ENCODE measurements at places on chromosomes 12 and 14.

GRCh38 chr14:49050822-49051221 is 535.4 kb downstream of the RPS29 start:
- DNase-seq: no peak

GRCh38 chr14:65981192-65981843 is 504.9 kb upstream of the CCDC196 start:
- DNase-seq: no peak

GRCh38 chr14:20667957-20668356 is 16.4 kb upstream of the RNASE4 start:
- DNase-seq: no peak

GRCh38 chr12:88451205-88451604 is 129.1 kb downstream of the KITLG start:
- no peak for DNase-seq

GRCh38 chr12:102390068-102390467 is 90.3 kb downstream of the IGF1 start:
- DNase-seq: no peak

DNA sequence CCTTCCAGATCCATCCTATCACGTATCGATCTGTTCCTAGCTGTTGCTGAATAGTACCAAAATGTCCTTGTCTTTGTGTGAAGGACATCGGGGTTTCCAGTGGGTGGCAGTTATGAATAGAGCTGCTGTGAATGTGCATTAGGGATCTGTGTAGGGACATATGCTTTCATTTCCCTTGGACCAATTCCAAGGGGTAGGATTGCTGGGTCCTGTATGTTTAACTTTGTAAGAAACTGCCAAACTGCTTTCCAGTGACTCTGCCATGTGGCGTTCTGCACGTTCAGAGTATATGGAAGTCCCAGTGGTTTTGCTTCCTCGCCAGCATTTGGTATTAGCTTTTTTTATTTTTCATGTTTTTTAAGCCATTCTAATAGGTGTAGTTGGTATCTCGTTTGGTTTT is 28.6 kb downstream of the PACS2 start:
- no peak for DNase-seq

- no peak for DNase-seq
These were observed 6.2 kb downstream of the DUSP6 start for GRCh38 chr12:89345830-89346740.

DNA sequence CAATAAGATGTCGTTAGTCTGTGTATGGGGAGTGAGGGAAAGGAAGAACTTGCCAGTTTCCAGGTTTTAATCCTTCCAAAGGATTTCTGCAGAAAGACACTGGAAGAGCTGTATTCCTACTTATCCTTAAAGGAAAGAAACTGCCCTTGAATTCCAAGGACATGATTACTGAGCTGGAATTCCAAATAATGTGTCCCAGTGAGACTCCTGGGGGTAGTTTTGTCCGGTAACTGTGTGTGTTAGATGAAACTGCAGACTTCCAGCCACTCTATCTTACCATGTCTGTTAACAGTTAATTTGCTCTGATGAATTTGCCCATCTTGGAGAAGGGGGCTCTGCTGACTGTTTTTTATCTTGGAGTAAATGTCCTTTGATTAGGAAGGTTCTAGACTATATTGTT is 33.0 kb downstream of the CKB start:
- no peak for DNase-seq

DNA sequence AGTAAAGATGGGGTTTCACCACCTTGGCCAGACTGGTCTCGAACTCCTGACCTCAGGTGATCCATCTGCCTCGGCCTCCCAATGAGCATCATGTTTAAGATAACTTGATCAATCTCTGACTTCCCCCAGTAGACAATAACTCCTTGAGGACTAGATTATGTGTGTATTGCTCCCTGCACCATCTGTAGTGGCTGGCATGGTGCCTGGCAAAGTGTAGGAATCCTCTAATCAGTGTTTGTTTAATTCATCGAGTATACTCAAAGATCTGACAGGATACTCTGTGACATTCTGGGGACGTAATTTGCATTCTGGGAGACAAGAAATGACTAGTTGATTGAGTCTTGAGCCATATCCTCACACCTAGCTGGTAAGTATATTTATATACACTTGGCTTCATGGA is 873.5 kb upstream of the TMEM132C start:
- no peak for DNase-seq

DNA sequence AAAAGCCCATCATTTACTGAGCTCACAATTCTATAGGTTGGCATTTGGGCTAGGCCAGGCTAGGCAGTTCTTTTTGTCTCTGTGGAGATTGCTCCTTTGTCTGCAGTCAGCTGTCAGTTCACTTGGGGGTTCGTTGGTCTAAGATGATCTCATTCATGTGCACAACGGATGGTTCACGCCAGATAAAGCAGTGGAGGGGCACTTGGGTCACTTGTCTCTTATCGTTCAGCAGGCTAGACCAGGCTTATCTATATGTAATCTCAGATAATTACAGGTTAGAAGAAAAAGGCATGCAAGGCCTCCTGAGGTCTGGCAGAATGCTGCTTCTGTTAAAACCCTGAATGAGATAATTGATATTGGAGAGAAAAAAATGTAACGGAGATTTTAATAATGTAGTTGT is 119.0 kb upstream of the ATP2B1 start:
- DNase-seq: no peak

GRCh38 chr14:20002319-20002718 is 356 bp downstream of the OR4Q2 start:
- no peak for DNase-seq

- DNase-seq: no peak
These were observed 700 bp downstream of the KCNJ8 start for GRCh38 chr12:21773806-21774205.

DNA sequence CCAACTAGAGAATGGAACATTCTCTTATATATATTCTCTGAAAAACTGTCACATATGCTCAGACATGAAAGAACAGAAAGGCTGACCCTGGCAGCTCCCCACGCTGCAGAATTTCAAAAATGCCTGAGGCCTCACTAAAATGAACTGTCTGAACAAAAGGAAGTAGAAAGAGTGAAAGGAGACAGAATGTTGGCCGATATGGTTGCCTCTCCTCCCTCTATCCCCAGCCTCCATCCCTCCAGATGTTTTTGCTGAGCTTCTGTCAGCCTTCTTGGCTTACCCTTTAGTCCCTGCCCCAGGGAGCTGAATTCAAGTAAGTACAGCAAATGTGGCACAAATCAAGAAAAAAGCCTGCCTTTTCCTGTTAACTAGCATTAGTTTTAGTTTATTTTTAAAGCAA is 6.9 kb downstream of the SMCO2 start:
- no peak for DNase-seq

All from C1 segment of cervical spinal cord (tissue), 14 donors.